BJ (cell line): ENCODE measurements at places on chromosomes 1 and 21.

DNA sequence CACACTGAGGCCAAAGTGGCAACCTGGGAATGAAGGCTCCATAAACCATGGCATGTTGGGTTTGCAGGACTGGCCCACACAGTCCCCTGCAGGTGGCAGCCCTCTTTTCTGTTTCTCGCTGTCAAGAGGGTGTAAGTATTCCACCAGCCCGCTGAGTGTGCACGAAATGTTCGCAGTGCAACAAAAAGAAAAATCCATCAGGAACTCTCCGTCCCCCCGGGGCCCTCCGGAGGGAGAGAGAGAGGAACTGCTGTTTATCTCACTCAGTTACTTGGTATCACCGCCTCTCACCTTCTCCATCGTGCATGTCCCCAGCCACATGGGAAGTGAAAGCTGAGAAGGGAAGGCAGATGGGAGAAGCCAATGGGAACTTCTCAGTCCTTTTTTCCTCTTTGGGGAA, 38.3 kb downstream of the NCF2 start:
- no peak for DNase-seq

- no peak for DNase-seq
Observed at GRCh38 chr1:4736254-4736653, 81.8 kb downstream of the AJAP1 start.

DNA sequence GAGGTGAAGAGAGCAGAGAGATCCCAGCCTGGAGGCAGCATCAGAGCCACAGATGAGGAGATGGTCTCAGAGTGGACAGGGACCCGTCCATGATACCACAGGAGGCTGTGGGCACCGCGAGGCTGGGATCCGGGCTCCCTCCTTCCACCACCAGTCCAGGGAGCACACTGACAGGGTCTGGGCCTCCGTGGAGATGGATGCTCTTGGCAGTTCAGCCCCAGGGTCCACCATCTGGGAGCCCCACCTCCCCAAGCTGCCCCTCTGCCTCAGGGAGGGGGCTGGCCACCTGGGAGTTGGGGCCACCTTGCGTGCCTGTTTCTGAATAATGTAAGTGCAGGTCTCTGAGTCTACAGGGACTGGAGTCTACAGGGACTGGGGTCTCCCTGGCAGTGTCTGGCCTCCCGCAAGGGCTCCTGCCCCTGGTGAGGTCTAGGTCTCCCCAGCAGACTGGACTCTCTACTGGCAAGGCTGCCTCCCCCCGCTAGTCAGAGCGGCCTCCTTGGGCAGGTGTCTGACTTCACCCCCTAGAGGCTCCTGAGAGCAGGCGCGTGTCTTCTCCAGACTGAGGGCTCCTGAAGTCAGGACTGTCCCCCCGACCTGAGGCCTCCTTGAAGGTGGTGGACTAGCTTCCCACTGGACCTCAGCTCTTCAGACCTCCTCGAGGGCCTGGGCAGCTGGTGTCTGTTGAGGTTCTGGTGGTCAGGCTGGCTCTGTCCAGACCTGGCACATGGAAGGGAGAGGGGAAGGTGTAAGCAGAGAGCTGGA, 218.5 kb downstream of the PTPRU start:
- DNase-seq: no peak

DNA sequence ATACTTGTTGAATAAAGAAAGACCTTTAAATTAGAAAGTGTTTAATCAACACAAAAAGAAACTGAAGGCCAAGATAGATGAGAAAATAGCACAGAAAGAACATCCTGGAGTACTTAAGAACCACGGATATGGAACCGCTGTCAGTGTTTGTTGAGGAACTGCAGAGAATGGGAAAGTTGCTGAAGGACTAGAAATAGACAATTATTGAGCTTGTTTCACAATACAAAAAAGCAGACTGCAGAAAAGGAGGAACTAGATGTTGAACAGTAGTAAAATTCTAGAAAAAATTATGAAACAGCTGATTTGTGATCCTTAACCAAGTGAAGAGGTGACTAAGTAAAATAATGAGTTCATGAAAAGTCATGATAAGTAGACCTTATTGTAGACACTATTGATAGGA, 29.7 kb downstream of the MYSM1 start:
- no peak for DNase-seq

DNA sequence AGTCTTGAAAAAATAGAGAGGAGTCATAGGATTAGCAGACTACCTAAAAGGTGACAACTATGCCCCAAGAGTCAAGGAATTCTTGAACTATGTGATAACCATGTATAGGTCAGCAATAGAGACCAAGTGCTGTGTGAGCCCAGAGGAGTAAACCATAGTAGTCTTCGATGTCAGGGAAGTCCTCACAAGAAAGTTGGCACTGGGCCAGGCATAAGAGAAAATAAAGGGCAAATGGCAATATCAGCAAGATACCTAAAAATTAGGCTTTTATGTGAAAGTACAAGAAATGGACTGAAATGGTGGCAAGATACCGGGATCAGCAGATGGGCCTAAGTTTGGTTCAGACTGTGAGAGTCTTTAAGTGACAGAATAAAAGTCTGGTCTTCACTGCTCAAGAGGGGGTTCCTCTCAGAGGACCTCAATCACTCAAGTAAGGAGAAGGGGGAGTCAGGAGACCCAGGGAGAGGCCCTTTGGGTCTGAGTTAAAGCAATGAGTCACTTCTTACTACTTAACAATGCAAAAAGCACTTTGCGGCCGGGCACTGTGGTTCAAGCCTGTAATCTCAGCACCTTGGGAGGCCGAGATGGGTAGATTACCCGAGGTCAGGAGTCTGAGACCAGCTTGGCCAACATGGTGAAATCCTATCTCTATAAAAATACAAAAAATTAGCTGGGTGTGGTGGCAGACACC, 95.0 kb downstream of the TEX35 start:
- no peak for DNase-seq

GRCh38 chr1:209655411-209656231, 3.4 kb upstream of the LAMB3 start:
- no peak for DNase-seq

- no peak for DNase-seq
Observed at GRCh38 chr1:221926441-221926840, 184.6 kb upstream of the DUSP10 start.

- no peak for DNase-seq
Observed at GRCh38 chr1:21293537-21294265, 3.4 kb upstream of the ECE1 start.

DNA sequence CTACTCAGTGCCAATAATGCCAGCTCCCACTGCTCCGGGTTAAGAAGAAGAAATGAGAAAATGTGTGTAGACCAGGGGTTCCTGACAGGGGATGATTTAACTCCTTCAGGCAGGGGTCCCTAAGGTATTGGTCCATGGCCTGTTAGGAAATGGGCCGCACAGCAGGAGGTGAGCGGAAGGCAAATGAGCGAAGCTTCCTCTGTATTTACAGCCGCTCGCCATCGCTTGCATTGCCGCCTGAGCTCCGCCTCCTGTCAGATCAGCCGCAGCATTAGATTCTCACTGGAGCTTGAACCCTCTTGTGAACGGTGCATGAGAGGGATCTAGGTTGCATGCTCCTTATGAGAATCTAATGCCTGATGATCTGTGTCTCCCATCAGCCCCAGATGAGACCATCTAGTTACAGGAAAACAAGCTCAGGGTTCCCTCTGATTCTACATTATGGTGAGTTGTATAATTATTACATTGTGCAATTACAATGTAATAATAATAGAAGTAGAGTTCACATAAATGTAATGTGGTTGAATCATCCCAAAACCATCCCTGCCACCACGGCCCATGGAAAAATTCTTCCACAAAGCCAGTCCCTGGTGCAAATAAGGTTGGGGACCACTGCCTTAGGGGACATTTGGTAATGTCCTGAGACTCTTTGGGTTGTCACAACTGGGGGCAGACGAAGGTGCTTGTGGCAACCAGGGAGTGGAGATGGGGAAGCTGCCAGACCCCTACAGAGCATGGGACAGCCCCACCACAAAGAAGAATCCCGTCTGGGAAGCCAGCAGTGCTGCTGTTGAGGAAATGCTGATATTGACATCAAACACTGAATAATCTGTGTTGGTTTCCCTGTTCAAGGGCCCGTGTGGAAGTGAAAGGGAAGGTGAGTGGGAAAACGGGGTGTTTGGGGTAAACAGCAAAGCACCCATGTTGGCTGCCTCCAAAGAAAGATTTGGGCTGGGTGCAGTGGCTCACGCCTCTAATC, 60.8 kb downstream of the DHRS3 start:
- no peak for DNase-seq

- no peak for DNase-seq
Observed at GRCh38 chr1:168387781-168388760, 107.4 kb downstream of the TBX19 start.

DNA sequence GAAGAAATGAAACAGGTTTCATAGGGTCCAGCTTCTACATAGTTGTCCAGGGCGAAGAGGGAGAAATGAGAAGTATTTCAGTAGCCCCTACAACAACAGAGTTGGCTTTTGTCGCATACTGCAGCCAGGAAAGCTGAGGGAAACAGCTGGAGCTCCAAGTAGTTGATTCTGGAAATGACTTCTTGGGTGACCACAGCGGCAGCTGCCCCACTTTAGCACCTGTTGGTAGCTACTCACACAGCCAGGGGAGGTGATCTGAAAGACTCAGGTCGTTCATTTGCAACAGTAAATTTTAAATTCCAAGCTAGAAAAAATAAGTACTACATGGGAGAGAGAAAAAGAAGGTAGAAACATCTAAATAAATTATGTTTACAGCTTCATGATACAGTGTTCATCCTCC, 2.3 kb downstream of the TTC13 start:
- DNase-seq: no peak

GRCh38 chr1:169361281-169361680, 6.3 kb downstream of the NME7 start:
- DNase-seq: no peak

GRCh38 chr1:206503591-206504362, 3.6 kb upstream of the RASSF5 start:
- DNase-seq: peak; percentile 88

GRCh38 chr1:153429266-153430165, 13.2 kb downstream of the S100A7A start:
- DNase-seq: no peak

DNA sequence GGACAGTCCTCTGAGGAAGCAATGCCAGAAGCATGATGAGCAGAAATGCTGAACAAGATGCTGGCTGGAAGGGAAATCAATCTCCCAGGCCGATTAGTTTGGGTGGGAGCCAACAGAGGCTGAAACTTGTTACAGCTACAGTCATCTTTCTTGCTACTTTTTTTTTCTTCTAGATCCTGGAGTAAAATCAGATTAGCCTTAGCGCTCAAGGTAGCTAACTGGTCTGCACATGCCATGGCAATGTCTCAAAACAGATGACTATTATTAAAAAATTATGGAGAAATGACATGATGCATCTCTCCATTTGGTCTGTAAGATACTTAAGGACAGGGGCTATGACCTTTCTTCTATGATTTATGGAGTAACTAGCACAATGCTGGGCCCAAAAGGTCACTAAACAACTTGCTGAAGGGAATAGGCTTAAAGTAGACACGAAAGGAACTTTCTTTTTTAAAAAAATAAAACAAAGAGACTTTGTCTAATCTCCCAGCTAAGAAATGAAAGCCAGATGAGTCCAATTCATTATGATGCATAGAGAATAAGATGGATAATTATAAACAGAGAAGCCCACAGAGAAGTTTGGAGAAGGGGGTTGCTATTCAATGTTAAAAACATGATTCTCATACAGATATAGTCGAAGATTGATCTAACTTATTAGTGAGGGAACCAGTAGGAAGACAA, 42.5 kb downstream of the UTP25 start:
- no peak for DNase-seq

GRCh38 chr21:32340863-32341848, 42.5 kb downstream of the MRAP start:
- no peak for DNase-seq

DNA sequence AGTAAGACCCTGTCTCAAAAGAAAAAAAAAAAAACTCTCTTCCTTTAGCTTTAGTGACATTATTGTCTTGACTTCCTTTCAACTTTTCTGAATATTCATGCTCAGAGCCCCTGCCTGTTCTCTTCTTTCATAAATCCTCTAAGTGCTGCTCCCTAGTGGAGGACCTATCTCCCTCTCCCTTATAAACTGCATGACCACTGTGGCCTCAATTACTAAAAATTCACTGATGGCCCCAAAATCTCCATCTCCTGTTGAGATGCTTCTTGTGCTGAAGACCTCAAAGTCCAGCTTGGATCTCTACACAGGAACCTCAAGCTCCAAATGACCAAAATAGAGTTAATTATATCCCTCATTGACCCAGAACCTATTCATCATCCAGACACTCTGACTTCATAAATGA, 7.8 kb downstream of the ITLN1 start:
- no peak for DNase-seq

- DNase-seq: no peak
Observed at GRCh38 chr1:207002724-207003146, 29.8 kb downstream of the C1orf116 start.

GRCh38 chr21:27323331-27323730, 356.4 kb upstream of the ADAMTS5 start:
- DNase-seq: no peak

GRCh38 chr1:204334455-204334854, 25.3 kb downstream of the PLEKHA6 start:
- DNase-seq: no peak

- DNase-seq: no peak
Observed at GRCh38 chr1:93159337-93159736, 20.9 kb downstream of the TMED5 start.

DNA sequence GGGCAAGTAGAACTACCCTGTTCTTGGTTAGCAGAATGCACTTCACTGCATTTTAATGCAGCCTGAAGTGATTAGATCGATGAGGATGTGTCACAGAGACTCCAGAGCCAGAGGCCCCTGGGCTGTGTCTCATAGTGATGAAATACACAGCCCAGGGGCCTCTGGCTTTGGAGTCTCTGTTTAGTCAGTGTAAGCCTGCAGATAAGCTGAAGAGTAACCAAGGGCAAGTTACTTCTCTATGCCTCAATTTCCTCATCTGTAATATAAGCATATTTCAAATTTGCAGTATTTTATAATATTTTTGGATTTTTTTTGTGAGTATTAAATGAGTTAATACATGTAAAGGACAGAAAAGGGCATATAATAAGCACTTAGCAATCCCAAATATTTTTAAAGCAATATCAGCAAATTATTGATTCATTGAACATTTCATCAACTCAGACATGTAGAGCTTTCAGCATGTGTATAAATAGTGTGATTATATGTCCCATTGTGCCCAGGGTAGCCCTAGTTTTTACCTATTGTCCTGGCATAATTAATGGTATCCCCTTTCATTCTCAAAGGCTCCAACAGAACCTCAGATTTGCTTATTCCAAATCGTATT, 23.6 kb upstream of the APOBEC4 start:
- no peak for DNase-seq

- DNase-seq: no peak
Observed at GRCh38 chr1:4081806-4082711, 182.0 kb upstream of the C1orf174 start.

DNA sequence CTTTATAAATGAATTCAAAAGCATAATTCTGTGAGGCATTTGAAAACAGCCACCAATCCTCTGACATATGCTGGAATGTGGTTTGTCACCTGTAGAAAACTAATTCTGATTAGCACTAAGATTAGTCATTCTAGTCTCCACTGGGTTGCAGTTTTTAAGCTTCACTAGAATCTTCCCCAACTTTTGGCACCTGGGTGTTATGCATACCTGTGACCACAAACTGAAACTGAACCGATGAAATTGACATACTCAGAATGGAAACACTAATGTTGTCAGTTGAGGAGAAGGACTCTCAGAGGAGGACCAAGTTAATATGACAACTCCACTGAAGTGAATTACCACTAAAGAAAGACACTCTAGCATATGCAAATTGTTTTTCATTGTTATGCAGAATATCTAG, 285.8 kb upstream of the NEGR1 start:
- DNase-seq: no peak
